ENCODE measurements at places on chromosomes 1 and 21. TPM values are rescaled to one million over a fixed set of nuclear protein-coding genes. Genes with fewer than 3 reads are reported as not detected.

The SMPDL3B gene
- 1.0 TPM for polyA plus RNA-seq

The CRYAA gene
- polyA plus RNA-seq, result not detected

The ARHGAP30 gene
- 2.6 TPM for polyA plus RNA-seq

The SH2D5 gene
- 6.2 TPM for polyA plus RNA-seq

The ESPN gene
- polyA plus RNA-seq, result 7.4 TPM

The FCRL4 gene
- polyA plus RNA-seq, result not detected

The DMBX1 gene
- polyA plus RNA-seq, result 0.23 TPM

Measured in spinal cord (tissue), 10 donors.